Renal pelvis (tissue), 12 donors: ENCODE measurements at places on chromosomes 6 and 20. TPM values are rescaled to one million over a fixed set of nuclear protein-coding genes. Genes with fewer than 3 reads are reported as not detected.

Gene DLK2
- 1.6 TPM for polyA plus RNA-seq

DNA sequence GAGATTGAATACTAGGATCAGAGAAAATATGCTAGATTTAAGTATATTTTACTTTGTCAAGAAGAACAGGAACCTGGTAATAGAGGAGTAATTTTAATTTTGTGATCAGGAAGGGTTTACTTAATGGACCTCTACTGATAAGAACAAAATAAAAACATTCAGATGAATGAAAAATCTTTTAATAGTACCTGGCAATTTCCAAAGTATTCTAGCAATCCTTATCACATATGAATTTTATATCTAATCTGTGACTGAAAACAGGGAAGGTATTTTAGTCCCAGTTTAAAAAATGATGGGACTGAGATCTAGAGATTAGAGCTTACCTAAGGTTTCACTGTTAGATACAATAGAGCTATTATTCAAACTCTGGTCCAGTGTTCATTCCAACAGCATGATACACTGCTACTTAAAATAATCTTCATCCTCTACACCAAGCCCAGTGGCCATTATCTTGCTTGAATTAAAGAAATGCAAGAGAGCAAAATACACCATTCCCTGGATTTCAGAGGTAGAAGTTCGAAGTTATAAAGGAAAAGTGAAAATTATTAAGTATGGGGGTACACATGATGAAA is 13.5 kb downstream of the SLC17A5 start:
- DNase-seq: no peak

GRCh38 chr20:32114305-32114960 is 4.9 kb downstream of the TM9SF4 start:
- DNase-seq: no peak

GRCh38 chr6:109002882-109003281 is 91.8 kb downstream of the SESN1 start:
- no peak for DNase-seq
